ENCODE measurements at places on chromosomes 4 and X. TPM values are rescaled to one million over a fixed set of nuclear protein-coding genes. Genes with fewer than 3 reads are reported as not detected.

F8A2 gene
- not detected for total RNA-seq

CT45A1 gene
- total RNA-seq = not detected

ZNF630 gene
- total RNA-seq = 1.3 TPM

TKTL2 gene
- total RNA-seq = not detected

PHEX gene
- total RNA-seq = 0.45 TPM

DDIT4L gene
- 1.3 TPM for total RNA-seq

GPRASP3 gene
- total RNA-seq = 2.4 TPM
